Stimulated activated CD4-positive, alpha-beta T cell treated with anti-CD3 and anti-CD28 coated beads, TNF-alpha, amount 100 ng/mL, for 48 hours (primary cell): ENCODE measurements at places on chromosomes 13 and 19.

DNA sequence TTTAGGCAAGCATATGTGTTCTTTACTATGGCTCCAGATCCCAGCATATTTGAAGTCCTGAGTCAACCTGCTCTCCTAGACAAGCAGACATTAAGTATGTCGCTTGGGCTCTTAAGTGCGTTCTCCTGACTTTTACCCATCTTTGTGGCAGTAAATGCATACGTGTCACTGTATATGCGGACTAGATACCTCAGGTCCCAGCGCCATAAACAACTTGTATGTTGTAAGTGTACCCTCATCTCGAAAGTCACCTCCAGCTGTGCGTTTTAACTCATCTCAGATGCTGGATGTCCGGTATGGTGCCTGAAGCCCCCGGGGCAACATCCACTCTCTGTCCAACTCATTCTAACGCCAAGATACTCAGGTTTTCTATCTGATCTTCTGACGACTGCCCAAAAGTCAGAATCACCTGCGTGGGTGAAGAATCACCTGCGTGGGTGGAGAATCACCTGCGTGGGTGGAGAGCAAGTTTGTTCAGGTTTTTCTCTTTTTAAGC lies 1.7 kb downstream of the PTOV1 start:
- no peak for DNase-seq

DNA sequence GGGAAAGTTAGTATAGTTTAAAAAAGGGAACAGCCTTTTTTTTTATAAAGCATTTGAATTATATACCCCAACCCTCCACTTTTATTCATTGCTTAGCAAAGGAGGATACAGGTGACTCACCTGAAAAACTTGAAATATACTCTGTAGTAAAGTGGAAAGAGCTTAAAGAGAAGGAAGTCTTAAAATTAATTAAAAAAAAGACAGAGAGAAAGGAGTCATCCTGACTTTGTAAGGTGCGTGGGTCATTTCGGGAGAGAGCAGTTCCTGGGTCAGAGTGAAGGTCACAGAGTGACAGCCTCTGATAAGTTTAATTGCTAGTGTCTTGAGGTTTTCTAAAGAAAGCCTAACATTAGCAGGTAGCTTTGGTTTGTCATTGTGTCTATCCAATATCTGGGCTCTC lies 310.3 kb downstream of the KLF5 start:
- DNase-seq, result no peak

GRCh38 chr19:51002542-51003311 lies 1.3 kb upstream of the KLK8 start:
- DNase-seq, result peak; percentile 26

DNA sequence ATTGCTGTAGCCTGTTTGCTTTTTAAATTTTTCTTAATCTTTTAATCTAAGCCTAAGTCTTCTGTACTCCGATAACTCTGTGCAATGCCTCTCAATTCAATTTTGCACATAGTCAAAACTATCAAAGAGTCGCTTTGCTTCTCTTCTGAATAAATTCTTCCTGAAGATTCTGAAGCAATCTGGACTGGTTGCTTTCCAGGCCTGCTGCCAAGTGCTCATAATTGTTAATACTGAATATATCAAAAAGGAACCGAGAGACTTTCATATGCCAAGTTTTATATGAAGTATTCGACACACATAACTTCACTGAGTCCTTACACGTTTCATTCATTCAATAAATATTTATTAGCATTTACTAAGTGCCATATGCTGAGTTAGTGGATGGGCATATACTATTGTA lies 91.3 kb downstream of the EDNRB start:
- no peak for DNase-seq

DNA sequence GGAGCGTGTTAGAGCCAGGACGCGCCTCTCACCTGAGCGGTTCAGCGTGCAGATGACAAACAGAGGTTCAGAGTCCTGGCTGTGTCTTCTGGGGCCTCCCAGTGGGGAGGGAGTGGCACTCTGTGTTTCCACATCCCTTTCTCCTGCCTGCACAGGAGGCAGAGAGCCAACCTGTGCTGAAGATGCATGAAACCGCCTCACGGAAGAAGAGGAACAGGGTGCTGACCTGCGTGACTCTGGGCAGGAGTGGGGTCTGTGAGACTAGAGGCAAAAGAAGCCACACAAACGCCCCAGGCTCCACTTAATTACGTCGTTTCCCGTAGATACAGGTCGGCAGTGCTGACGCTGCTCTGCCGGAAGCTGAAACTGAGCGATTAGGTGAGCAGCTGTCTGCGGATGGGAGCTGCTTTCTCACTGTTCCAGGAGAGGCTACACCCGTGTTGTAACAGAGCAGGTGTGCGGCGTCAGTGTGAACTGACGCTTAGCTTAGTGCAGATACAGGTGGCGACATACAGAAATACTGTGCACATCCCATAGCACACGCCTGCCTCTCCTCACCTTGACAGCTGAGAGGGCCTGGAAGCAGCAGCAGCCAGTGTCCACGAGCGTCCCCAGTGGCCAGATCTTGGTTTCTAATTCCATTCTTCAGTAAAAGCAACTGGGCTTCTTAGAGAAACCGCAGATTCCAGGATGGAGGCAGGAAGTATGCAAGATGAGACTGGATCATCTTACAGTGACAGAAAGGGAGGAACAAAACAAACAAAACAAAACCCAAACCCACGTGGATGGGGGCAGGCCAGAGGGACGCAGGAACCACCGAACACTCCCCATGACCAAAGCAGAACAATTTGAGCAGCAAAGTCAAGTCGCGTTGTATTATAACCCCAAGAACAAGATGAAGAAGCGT lies 37.7 kb upstream of the MCF2L start:
- DNase-seq, result no peak

DNA sequence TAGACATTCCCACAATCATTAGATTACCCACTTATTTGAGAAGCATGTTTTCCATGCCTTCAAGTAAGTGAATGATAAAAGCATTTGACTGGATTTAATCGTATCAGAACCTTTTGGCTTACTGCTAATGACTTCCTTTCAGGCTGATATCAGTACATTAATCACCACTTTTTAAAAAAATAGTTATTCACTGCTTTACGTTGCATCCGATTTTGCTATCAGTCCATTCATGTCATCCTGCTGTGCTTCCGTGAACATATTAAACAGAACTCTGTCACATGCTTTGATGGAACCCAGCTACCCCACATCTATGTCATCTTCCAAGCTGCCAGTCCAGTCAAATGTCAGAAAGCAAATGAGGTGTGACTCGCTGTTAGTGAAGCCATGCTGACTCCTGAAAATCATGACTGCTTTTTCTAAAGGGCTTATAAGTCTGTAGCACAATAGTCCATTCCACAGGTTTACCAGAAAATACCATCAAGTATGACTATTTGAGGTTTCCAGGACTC lies 440.9 kb downstream of the IRS2 start:
- DNase-seq, result no peak

- DNase-seq, result no peak
These were observed 24.4 kb upstream of the TNFSF11 start for GRCh38 chr13:42549552-42549936.

DNA sequence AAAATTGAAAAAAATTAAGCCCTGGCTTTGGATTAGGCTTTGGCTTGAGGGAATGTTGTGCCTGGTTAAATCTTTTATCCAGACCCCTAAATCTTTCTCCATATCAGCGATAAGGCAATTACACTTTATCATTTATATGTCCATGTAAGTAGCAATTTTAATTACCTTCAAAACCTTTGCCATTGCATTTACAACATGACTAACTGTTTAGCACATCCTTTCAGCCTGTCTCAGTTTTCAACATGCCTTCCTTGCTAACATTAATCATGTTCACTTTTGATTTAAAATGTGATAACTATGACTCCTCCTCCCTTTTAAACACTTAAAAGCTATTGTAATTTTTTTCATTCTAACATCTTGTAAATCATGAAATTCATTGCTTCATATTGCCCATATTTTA lies 583.7 kb downstream of the SLITRK1 start:
- DNase-seq, result no peak

DNA sequence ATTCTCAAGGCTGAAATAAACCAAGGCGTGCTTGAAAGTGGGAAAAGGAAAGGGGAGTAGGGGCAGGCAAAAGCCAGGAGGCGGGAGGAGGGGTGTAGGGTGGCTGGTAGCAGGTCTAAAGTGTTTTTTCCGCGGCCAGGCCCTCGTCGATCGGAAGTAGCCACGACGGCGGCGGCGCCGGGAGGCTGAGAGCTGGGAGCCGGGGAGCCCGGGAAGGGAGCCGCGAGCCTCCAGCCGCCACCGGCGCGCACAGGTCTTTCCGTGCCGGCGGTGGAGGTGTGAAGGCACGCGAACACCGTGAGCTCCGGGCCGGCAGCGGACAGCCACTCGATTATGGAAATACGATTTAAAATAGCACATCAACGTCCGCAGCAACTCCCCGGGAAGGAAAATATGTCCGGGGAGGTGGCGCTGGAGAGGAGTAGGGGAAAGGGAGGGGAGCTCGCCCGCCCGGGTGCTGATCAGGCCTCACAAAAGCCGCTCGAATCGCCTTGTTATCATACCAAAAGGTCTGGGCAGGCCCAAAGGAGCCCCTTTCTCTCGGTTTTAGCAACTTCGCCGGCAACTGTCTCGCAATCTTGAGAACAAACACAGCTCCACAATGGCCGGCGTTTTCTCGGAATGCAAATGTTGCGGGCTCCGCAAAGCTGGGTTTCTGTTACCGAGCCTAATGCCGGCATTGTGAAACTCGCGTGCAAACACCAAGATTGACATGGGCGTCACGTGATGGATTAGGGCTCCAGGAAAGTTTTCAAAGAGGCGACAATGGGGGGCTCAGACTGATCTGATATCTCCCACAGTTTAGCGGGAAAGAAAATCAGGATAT lies 2.9 kb upstream of the PCDH8 start:
- DNase-seq, result no peak

DNA sequence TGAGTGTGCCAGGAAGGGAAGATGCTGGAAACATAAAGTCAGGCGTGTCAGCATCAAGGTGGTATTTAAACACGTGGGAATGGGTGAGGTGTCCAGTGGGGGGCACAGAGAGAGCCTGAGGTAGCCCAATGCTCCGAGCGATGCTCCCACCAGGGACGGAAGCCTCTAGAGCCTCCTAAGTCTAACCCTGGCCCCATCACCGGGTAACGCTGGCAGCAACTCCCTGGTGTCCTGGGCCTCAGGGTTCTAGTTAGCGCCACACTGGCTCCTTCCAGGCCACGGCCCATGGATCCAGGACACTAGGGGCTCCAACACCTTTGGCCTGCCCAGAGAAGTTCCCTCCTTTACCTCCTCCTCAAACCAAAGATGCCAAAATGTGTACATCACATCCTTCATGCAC lies 65.4 kb downstream of the EPS15L1 start:
- no peak for DNase-seq

DNA sequence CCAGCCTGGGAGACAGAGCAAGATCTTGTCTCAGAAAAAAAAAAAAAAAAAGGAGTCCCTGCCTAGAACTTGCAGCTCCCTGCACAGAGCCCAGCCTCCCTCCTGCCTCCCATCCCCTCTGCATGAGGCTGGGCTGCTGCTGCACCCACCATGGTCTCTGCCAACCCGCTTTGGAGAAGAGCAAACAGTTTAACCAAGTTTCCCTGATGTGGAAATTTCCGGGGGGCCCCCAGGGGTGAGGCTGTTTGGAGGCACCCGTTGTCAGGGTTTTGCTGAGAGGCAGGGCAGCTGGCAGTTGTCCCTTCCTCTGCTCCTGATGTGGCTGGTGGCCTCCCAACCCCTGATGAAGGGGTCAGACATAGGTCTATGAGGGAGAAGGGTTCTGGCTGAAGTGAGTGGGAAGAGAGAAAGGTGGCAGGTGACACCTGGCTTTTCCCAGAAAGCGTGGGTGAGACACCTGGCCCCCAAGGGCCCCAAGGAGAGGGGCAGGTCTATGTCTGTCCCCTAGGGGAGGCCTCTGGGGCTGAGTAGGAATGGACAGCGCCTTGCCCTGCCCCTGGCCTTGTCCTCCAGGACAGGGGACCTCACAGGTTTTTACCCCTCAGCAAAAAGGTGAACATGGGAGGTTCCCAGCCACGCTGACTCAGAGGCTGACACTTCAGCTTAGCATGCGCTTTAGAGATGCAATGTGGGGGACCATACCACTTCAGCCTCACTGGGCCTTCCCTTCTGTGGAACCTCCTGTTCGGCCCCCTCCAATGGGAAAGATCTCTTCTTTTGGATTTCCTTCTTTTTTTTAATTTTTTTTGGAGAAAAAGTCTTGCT lies 5.5 kb downstream of the LRP3 start:
- no peak for DNase-seq

DNA sequence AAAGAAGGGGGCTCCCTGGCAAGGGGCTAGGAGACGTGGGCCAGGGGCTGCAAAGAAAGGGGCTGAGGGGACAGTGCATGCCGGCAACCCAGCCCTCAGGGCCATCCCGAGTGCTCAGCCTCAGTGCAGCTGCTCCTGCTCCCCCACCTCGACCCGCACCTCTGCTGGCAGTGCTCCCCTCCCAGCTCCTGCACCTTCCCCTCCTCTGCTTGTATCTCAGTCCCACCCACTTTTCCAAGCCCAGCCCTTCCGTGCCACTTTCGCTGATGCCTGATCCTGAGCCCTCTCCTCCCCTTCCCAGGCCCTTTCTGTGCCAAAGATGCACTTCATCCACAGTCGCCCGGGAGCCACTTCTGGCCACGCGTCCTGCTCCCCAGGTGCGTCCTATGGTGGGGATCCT lies 69.9 kb upstream of the KCTD15 start:
- DNase-seq, result no peak

GRCh38 chr19:37329686-37330085 lies 41.2 kb upstream of the ZNF527 start:
- no peak for DNase-seq

DNA sequence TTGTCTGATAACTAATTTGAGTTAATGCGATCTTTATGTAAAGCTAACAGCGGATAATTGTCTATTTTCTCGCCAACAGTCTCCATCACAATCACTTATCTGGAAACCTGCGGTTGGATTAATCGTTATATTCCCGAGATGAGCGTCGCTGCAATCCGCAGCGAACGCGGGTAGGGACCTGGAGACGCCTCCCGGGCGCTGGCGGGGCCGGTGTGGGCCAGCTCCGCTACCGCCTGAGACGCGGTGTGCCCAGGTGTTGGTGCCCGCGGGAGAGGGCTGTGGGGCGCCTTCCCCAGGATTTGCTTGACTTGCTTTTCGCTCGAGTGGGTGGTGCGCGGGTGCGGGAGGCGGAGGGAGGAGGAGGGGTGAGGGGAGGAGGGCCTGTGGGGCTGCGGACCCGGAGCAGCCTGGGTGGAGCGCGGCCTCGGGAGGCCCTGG lies 38.3 kb downstream of the SOX1 start:
- no peak for DNase-seq
